ENCODE measurements at places on chromosomes 11 and 22.
A peak's percentile ranks its signal among the peaks of the same experiment; 100 is the strongest.

DNA sequence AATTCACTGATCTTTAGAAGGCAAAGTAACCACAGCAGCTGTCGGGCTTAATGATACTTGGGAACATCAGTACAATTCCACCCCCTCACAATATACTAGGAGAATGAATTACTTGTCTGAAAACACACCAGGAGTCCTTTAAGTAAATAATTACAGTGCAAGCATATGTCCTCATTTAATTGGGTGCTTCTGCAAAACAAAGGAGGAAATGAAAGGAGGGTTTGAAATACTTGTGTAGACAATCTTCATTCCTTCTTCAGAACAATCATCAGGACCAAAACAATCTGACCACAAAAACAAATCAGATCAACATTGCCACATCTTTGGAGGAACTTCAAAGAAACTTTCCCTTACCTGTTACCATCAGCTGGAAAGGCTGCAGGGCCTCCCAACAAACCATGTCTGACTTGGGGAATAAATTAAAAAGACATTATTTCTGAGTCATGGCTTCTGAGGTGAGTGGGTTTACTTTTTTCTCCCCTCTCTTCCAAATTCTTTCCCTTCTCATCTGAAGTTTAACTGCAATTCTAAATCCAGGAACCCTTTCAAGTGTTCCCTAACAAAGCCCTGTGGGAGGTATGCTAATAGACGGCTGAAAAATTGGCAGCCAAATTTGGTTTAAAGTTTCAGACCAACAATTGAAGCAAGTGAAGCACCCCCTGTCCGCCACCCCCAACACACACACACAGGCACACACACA lies 12.5 kb upstream of the CCDC117 start:
- DNase-seq: no peak

DNA sequence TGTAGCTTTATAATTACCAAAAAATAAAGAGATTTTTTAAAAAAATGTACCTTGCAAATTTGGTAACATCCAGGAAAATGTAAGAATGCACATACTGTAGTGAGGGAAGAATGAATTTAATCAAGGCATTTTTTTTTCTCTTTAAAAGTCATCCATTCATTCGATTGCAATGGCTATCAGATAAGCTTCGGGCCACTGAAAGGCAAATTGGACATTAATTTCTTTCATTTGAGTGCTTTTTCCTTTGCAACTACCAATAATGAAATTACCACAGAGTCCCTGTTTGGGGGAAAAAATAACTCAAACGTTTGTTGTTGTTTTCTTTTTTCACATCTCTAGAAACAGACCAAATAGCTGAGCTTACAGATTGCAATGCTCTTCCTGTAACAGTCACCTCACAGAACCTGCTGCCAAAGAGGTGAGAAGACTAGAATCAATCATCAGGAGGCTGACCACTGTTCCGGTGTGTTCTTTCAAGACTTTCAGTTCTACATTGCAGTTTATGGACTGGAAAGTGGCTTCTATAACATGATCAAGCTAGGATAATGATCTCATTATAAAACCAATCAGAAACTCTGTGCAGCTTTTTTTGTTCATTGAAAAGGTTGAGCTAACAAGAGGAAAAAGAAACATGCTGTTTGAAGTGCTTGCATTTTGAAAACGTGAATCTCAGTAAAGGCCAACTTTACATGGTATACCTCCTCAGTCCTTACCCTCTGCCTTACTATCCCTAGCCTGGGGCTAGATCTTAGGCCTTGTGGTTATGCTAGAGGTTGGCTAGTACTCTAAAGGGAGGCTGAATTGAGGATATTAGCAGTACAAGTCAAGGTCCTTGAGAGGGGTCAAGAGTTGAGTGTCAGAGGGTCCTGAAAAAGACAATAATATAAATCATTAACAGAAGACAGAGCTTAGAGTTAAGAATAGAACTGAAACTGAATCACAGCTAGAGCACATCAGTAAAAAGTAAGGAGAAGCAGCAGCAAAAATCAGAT lies 1276.1 kb downstream of the LRRC4C start:
- DNase-seq: no peak

DNA sequence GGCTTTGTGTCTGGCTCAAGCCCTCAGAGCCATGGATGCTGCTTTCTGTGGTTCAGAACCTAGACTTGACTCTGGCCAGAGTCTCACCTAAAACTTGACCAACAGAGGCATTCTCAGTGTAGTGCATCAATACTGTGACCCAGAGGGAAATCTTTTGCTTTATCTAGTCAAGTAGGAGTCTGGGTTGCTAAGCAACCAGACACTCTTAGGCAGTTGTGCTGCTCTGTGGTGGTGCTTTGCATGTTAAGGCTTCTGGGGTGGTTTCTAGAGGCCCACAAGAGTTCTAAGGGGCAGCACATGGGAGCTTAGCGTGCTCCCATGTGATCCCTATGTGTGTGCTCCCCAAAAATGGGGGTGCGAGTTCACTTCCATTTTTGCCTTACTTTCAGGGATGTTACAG lies 224.6 kb upstream of the PLET1 start:
- DNase-seq: no peak

GRCh38 chr11:130002352-130002845 lies at the start of gene PRDM10:
PRDM10 (minus strand) TSS chr11:130002835; CDS start chr11:129960964, 41,871 bp downstream.
- peak; percentile 85 for DNase-seq

DNA sequence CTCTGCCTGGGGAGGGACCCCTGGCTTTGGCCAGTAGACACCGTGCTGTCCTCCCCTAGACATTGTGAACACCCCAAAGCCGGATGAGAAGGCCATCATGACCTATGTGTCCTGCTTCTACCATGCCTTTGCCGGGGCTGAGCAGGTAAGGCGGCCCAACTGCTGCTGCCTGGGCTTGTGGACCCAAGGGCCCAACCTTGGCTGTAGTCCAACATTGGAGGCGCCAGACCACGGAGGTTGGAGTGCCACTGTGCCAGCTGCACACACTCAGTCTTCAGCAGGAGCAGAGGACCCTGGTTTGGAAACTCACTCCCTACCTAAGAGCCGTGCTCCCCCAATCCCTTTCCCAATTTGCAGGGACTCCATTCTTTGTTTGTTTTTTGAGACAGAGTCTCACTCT lies 9.4 kb downstream of the ACTN3 start:
- no peak for DNase-seq

GRCh38 chr11:121426476-121427399 lies 25.4 kb upstream of the SORL1 start:
- DNase-seq: no peak

GRCh38 chr11:6442441-6442840 lies 1.7 kb upstream of the HPX start:
- DNase-seq: no peak

DNA sequence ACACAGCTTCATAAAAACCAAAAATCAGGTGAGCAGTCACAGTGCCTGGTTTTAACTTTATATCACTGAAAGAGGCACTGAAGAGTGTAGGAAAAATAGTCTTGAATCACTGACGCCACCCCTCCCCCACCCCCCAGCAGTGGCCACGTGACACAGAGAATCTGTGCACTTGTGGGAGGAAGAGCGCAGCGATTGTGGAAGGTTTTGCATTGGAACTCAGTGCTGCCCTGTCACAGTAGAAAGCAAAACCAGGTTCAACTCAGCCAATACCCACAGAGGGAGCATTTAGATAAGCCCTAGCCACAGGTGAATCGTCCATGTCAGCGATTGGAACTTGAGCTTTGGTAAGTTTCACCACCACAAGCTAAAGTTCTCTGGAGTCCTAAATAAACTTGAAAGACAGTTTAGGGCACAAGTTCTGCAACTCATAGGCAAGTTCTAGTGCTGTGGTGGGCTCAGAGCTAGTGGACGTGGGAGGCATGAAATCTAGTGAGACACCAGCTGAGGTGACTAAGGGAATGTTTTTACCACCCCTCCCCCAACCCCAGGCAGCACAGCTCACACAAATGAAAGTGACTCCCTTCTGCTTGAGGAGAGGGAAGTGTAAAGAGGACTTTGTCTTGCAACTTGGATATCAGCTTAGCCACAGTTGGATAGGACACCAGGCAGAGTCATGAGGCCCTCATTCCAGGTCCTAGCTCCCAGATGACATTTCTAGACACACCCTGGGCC lies 13.3 kb downstream of the OR52B2 start:
- DNase-seq: no peak

GRCh38 chr11:36409152-36409816 lies 100.8 kb downstream of the TRAF6 start:
- no peak for DNase-seq

- DNase-seq: no peak
Observed at GRCh38 chr11:66741153-66741552, 12.1 kb upstream of the SPTBN2 start.

GRCh38 chr11:12269446-12270214 lies 107.7 kb upstream of the PARVA start:
- DNase-seq: no peak

All from stimulated activated CD8-positive, alpha-beta memory T cell treated with anti-CD3 and anti-CD28 coated beads, Interleukin-2, amount 100 ng/mL, for 1 hour (primary cell).